ENCODE measurements at places on chromosomes 3 and 15. TPM values are rescaled to one million over a fixed set of nuclear protein-coding genes. Genes with fewer than 3 reads are reported as not detected.
A peak's percentile ranks its signal among the peaks of the same experiment; 100 is the strongest.

DNA sequence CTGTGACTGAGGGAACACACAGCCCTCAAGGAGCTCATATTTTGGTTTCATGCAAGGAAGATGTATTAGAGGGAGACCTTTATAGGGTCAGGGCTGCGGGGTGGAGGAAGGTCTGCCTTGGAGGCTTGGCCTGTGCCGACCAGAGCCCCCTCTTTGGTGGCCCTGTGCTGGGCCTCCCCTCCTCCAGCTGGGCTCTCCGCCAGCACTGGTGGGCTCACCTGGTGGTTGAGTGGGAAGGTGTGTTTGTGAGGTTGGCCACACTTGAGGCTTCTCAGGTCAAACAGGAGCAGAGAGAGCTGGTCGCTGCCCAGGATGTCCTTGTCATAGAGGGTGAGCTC lies 2.6 kb downstream of the PLA2G4F start:
- DNase-seq = no peak

GRCh38 chr15:94135486-94136147 lies 95.7 kb upstream of the MCTP2 start:
- DNase-seq = no peak

GRCh38 chr3:183272791-183273190 lies 19.7 kb downstream of the B3GNT5 start:
- no peak for DNase-seq

GRCh38 chr3:185270262-185270955 lies 16.6 kb upstream of the EHHADH start:
- no peak for DNase-seq

- no peak for DNase-seq
Observed at GRCh38 chr3:51709675-51710074, 2.8 kb downstream of the GRM2 start.

GRCh38 chr3:113736548-113737089 lies 9.4 kb downstream of the NAA50 start:
- DNase-seq = no peak

GRCh38 chr3:69214241-69214640 lies 91.8 kb upstream of the LMOD3 start:
- DNase-seq = no peak

- no peak for DNase-seq
Observed at GRCh38 chr15:58243070-58243469, 104.9 kb downstream of the AQP9 start.

DNA sequence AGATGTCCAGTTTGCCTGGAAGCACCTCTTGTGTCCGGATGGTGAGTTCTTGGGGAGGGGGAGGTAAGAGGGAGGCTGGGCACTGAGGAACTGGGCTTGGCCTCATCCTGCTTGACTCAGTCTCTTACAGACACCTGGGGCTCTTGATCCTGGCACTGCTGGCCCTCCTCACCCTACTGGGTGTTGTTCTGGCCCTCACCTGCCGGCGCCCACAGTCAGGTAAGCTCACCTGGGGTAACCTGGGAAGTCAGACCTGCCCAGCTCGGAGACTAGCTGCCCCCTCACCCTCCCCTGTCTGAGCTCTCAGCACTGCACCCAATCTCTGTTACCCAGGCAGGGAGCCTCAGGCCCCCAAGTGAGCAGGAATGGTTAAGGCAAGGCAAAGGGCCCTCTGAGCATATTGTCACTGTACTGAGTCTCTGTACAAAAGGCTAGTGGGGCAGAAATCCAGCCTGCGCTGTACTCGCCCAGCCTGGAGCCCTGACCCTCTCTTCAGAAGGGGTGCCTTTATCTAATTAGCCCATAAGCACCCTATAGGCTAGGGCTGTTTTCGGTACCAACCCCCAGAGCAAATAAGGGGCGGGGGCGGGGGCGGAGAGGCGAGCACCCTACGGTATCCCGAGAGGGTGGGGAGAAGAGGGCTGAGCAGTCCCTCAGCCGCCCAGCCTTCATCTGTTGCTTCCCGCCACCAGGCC lies 2.2 kb upstream of the IL17RC start:
- DNase-seq = no peak

DNA sequence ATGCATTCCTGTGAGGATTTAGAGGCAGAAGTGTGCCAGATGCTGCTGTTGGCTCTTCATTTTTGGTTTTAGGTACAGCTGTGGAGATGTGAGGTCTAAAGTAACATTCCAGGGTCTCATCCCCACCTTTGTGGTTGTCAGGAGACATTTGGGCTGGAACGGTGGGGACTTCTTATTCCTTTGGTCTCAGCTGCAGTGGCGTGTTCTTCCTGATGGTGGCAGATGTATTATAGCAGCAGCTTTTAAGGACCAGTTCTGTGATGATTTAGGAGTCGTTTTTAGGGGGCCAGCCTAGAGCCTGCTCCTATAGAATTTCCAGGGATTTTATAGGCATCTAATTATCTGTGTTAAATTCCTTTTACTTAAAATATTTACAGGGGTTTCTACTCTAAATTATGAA lies 221.0 kb upstream of the EOMES start:
- no peak for DNase-seq

- DNase-seq = no peak
Observed at GRCh38 chr15:101483462-101483861, 6.0 kb downstream of the PCSK6 start.

DNA sequence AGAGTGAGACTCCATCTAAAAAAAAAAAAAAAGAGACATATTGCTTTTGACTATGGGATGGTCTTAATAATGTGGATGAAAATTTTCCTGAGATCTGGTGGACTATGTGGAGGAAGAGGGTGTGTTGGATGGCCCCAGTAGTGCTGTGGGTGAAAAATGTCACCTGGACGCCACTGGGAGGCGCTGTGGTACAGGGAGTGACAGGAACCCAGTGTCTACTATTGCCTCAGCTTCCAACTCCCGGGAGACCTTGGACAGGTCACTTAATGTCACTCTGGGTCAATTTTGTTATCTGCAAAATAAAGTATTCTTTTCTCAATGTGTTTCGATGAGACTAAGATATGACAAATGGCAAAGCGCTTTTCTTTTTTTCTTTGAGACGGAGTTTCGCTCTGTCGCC lies 27.7 kb upstream of the DCP1A start:
- peak; percentile 39 for DNase-seq

DNA sequence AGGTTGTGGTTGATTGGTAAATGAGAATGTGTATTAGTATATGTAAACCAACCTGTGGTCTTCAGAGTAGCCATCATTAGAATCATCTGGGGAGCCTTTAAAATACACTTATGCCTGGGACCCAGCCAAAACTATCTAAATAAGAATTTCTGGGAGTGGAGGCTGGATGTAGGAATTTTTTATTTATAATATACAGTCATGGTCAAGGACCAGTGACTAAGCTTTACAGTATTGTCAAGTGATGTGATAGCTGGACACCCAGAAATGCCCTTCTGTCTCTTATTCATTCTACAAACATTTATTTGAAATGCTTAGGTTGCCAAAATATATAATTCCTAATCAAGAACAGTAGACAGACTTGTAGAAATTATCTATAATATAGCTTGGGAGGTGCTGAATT lies 132.2 kb downstream of the MBNL1 start:
- no peak for DNase-seq

DNA sequence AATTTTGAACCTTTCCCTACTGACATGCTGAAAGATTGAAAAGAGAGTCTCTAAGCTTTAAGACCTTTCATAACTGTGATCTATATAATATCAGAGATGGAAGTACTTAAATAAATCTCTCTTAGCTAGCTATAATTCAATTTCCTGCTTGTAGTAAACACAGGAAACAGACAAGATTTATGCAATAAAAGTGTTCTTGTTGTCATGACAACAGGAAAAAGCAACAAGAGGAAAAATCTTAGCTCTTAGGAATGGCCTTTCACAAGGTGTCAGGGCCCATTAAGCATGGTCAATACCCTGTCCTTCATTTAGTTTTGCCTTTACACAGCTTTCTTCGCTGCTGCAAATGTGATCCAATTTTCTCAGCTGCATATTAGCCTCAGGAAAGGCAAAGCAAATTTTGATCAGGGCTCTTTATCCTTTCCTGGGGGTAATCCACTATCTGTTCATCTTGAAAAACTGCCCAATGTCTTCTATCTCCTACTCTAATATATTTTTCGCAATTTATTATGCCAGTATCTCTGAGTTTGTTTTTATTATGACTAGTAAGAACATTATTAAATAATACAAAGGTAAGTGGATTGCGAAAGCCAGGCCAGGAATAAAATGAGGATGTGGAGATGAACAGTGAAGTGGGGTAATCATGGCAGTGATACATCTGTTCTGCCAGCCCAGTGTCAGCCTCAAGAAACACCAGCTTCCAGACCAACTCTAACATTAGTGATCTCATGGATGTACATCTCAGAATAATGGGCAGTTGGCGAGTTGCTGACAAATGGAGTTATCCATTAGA lies 28.7 kb downstream of the SIDT1 start:
- DNase-seq = peak; percentile 72

- no peak for DNase-seq
Observed at GRCh38 chr3:128146201-128146600, 7.1 kb upstream of the EEFSEC start.

DNA sequence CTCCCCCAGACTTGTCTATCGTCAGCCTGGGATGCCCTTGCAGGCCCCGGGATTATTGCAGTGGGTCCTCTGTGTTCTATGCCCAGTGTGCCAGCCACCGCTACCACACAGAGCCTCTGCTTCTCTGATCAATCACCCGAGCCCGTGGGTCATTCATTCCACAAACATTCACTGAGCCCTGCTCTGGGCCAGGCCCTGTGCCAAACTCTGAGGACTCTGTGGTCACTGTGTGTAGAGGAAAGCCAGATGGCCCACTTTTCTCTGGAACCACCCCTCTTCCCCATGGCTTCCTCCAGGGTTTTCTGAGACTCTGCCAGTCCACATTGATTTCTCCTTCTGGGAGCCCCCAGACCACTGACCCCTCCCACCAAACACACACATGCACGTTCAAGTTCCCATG lies 55.5 kb downstream of the BSN start:
- no peak for DNase-seq

- DNase-seq = no peak
Observed at GRCh38 chr3:120275618-120276017, 9.4 kb downstream of the GPR156 start.

DNA sequence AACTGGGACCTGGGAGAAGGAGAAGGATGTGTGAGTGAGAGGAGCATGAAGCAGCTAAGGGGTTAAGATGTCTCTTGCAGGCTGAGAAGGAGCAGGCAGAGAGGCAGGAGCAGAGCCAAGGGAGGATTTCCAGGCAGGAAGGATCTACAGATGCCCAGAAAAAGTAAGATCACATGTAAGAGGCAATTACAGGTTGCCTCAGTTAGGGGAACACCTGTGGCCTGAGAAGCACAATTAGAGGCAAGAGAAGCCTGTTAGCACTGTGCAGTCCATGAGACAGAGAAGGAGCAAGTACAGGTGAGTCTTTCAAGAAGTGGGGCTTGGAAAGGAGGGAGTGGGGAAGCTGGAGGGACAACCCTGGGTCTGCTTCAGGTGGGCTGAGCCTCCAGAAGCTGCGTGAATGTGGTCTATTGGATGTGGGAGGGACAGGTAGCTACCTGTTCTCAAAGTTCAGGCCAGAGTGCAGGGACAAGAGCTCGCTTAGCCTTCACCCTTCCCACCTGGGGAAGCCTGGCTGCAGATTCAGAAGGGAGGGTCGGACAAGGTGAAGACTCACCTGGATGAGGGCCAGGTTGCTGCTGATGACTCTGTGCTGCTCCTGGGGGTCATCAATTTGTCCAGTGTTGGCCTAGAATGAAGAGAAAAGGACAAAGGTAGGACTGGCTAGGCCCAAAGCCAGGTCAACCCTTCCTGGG lies 50.7 kb downstream of the SLC41A3 start:
- DNase-seq = no peak

DNA sequence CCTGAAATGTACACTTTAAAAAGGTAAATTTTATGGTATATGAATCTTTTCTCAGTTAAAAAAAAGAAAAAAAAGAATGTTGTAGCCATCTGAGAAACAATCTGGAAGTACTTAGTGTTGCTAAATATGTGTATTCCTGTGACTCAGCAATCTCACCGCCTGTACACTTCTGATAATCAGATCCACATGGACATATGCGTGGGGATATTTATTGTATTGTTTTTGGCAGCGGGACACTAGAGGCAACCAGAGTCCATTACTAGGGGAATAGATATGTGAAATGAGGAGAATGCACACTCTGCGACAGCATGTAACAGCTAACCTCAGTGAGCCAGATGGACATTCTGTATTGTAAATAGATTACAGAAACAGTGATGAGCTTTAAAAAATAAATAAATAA lies 65.4 kb downstream of the AQP9 start:
- peak; percentile 55 for DNase-seq

GRCh38 chr3:121918779-121919483 lies 24.7 kb downstream of the SLC15A2 start:
- DNase-seq = no peak

DNA sequence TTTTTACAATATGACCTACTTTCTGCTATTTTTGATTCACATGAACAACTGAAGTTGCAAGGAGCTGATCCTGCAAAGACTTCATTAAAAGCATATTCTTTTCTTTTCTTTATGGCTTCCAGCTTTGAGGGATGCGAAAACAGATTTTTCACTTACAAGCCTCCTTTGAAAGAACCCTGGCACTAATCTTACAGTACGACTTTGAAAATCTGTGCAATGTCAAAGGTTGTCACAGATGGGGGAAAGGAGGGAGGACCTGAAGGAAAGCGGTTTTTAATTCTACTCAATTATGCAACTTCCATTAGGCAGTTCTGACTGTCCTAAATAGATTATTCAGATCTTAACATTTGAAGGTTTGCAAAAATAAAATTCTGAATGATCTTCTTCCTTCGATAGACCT lies 130.5 kb downstream of the TNIK start:
- DNase-seq = no peak

DNA sequence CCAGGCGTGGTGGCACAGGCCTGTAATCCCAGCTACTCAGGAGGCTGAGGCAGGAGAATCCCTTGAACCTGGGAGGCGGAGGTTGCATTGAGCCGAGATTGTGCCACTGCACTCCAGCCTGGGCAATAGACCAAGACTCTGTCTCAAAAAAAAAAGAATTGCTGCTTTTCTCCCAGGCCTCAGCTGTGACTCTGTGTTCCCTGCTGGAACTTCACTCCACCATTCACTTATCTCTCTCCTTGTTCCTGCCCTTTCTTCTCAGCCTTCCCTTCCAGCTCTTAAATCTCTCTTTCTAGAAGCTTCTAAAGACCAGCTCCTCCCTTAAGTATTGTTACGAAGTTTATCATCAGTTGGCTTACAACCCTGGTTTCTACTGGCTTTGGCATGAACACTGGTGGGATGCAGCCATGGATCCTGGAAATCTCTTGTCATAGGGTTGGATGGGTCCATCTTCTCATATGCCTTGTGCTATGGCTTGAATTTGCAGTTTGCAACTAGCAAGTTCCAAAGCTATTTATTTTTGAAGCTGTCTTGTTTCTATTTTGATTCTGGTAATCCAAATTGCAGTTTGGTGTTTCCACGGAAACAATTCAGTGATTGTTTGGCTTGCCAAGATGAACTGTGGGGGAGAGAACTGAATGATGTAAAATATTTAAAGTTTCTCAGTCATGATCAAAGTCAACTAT lies 10.5 kb downstream of the C3orf62 start:
- DNase-seq = no peak

GRCh38 chr3:98930413-98930812 lies 28.9 kb upstream of the DCBLD2 start:
- no peak for DNase-seq

The WDR72 gene
- total RNA-seq = not detected

The HRG gene
- total RNA-seq = not detected

The ATP13A5 gene
- not detected for total RNA-seq

The XIRP1 gene
- total RNA-seq = not detected

The SPTBN5 gene
- 15.0 TPM for total RNA-seq

The KLHL40 gene
- not detected for total RNA-seq

The GCSAM gene
- total RNA-seq = not detected

The HIGD2B gene
- not detected for total RNA-seq

Measured in glomerular endothelial cell (primary cell).